Stimulated activated CD8-positive, alpha-beta memory T cell treated with anti-CD3 and anti-CD28 coated beads, Interleukin-7, amount 100 ng/mL, for 24 hours (primary cell): ENCODE measurements at places on chromosomes 2 and 18.

DNA sequence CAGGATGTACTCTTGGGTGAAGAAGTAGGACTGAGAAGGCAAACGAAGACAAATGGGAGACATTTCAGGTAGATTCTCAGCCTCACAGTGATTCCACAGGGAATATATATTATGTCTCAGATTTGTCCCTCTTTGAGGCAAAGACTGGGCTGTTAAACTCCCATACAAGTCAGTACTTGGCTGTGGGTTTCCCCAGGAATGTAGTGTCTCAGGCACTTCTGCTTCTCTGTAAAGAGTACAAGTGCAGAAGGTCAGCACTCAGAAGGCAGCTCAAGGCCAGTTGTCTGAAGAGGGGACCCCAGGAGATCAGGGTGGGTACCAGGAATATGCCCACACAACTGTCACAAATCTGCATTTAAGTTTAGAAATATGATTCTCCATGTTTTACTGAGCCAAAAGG, 39.9 kb upstream of the COBLL1 start:
- DNase-seq = no peak

DNA sequence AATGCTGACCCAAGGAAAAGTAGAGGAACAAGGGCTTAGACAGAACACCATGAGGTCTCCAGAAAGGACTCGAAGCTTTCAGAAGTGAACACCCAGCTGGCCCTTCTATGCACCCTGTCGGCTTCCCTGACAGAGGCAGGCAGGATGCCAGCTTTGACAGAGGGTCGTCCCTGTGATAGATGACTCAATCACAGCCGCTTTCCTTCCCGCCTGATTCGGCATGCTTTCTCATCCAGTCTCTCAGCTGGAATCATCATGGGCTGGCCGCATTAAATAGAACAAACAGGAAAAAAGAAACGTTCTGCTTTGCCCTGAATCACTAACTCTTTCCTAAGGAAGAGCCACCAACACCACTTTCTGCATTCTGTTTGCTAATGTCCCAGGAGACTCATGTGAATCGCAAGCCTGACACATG, 140.3 kb upstream of the RAB12 start:
- DNase-seq = no peak

GRCh38 chr2:172749388-172749787, 13.7 kb downstream of the RAPGEF4 start:
- DNase-seq = no peak

- no peak for DNase-seq
Observed at GRCh38 chr2:905091-905832, 45.4 kb upstream of the SNTG2 start.

DNA sequence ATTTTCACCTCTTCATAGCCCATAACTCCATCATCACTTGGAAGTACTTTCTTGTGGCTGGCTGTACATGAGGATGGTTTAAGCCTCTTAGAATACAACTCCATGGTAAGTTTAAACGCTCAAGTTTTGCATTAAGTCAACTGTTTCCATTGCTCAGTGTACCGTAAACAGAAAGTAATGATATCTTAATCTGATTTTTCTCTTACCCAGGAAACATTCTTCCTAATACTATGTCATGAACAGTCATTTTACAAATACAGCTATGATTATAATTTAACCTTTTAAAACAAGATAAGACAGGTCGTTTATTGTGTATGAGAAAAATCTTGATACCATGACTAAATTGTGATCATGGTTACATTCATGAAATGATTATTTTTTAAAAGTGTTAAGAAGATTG, 11.6 kb upstream of the DYNC2LI1 start:
- no peak for DNase-seq

DNA sequence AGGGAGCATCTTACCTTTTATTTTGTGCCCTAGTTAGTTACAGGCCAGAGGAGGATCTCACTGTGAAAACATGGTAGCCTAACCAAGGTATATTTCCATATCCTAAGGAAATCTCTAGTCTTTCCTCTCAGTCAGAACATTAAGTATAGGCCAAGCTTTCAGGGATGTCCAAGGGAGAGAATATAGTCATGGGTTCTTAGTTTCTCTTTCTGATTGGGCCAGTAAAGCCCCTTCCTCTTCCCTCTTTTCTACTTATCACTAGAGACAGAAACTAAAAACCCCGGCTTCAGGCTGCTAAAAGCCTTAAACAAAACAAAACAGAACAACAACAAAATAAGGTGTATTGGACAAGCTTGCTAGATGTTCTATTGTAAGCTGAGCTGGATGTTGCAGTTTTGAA, 44.3 kb upstream of the TNFRSF11A start:
- no peak for DNase-seq

DNA sequence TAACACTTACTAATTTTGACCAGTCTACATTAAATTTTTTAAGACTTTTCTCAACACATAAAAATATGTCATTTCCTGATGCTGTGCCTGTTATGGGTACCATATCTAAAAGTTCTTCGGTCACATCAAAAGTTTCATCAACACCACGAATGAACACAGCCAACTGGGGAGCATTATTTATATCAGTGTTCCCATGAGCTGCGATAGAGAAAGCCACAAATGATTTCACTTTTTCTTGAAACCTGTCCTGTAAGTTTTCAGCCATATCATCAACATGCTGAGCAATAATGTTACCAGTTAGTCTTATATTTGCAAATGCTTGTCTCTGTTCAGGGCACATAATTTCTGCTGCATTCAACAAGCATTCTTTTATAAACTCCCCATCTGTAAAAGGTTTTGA, 30.4 kb upstream of the NCL start:
- DNase-seq = no peak

- no peak for DNase-seq
Observed at GRCh38 chr2:164006704-164007103, 270.9 kb upstream of the FIGN start.

- no peak for DNase-seq
Observed at GRCh38 chr2:160338901-160339685, 139.0 kb upstream of the ITGB6 start.

DNA sequence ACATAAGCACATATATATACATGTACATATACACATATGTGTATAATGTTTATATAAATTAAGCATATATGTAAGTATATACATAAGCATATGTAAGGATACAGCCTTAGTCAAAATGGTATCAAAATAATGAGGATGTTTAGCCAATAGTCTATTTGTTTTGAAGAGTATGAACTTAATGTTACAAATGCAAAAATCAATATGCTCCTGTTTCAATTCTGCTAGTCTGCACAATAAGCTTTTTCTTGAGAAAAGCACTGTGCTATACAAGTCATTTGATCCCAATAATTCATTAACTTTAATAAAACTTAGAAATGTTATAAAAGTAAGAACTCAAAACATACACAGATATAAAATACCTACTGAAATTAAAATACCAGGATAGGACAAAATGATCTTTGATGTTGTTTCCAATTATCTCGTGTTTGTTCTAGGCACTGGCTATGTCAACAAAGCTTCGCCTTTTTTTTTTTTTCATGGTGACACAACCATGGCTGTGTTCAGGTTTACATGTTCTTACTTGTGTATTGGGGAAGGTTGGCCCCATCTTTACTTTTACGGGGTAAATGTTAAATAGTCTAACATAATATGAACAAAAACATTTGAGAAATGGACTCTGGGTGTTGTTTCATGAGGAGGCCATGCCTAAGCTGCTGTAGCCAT, 271.1 kb upstream of the CDH19 start:
- no peak for DNase-seq

DNA sequence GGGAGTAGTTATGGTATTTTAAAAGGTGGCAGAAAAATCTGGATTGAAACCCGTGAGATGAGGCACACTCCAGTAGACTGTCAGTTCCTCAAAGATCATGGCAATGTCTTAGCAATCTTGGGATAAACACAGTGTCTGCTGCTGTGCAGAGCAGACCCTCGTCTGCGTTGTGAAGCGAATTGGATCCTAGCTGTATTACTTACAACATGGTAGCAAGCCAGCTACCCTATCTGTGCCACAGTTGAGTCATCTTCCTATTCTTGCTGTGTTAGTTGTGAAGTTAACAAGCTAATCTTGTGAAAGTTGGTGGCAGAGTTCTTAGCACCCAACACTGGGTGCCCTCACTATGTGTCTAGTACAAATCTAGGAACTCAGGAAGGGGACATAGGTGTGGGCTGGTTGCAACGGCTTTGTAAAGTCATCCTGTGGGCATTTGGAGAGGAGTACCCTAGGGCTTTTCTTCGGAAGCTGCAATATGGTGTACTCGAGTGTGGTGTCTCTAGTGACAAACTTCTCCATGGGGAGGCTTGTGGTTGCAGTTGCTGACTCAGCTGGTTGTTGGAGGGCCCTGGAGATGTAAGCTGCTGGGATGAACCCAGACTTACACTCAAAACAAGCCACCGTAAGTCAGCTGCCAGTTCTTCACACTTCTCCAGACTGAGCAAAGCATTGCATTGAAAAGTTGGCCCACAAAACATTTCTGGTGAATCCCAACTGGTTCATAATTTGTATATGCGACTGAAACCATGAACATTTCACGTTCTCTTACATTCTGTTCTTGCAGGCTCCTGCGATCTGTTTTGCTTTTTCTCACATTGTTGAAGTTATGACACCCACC, 61.5 kb downstream of the ADCYAP1 start:
- DNase-seq = no peak
